ENCODE measurements at places on chromosomes 2 and 18.

- peak; percentile 18 for DNase-seq
Measured at GRCh38 chr2:96225016-96225533, 16.4 kb upstream of the STARD7 start.

- peak; percentile 20 for DNase-seq
Measured at GRCh38 chr2:97731274-97732020, 18.1 kb downstream of the ZAP70 start.

GRCh38 chr2:189350540-189351209 is 90.6 kb upstream of the WDR75 start:
- no peak for DNase-seq

GRCh38 chr2:32706815-32707579 is 79.1 kb downstream of the TTC27 start:
- no peak for DNase-seq

- DNase-seq: no peak
Measured at GRCh38 chr2:1603521-1603920, 140.8 kb downstream of the PXDN start.

GRCh38 chr2:152349416-152349815 is 14.4 kb downstream of the FMNL2 start:
- DNase-seq: no peak

DNA sequence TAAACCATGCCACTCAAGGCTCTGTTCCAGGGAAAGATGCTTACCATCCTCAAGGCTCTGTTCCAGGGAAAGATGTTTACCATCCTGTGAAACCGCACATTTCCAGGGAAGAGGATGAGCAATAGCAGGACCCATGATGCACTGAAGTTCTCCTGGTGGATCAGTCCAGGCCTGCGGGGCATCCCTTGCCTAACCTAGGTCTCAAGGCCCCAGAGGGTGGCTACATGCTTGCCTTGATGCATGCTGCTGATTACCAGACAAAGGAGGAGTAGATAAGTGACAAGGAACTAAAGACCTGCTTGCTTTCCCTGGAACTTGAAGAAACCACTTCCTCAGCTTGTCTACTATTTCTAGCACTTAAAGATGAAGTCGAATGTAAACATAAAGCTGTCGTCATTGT is 111.0 kb upstream of the LINC00305 start:
- DNase-seq: no peak

GRCh38 chr2:178479275-178479616 is 846 bp upstream of the FKBP7 start:
- DNase-seq: no peak

DNA sequence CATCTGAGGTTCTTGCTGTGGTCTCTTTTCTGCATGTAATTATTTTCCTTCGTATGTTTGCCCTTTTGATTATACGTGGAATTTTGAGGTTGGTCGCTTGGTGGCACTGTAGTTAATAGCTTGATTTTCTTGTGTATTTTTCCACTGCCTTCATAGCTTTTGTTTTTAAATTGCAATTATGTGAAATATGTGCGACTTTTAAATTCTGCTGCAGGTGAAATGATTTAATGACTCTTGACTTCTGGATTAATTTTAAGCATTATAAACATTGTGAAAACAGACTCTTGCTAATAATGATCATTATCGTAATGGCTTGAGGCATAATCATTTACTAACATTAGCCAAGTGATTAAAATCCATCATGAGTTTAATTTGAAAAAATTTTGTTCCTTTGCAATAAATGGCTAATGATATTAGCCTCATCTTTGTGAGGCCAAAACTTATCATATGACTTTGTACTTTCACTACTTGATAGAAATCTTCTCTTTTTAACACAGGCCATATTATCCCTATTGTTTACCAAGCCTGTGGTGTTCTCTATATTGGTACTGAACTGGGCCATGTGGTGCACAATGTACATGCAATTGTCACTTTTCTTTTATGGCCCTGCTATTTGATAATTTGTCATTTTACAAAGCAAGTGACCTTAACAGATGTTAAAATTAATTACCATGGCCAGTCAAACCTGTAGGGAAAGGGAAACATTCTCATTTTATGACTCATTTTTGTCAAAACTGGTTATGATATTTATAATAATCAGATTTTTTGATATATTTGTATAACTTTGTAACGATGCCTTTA is 62.8 kb upstream of the NEUROD1 start:
- peak; percentile 49 for DNase-seq

- no peak for DNase-seq
Measured at GRCh38 chr2:238997137-238997390, 149.2 kb downstream of the TWIST2 start.

GRCh38 chr18:23155537-23155936 is 20.3 kb downstream of the CABLES1 start:
- DNase-seq: no peak

- DNase-seq: no peak
Measured at GRCh38 chr2:53183581-53183980, 584.0 kb upstream of the CHAC2 start.

DNA sequence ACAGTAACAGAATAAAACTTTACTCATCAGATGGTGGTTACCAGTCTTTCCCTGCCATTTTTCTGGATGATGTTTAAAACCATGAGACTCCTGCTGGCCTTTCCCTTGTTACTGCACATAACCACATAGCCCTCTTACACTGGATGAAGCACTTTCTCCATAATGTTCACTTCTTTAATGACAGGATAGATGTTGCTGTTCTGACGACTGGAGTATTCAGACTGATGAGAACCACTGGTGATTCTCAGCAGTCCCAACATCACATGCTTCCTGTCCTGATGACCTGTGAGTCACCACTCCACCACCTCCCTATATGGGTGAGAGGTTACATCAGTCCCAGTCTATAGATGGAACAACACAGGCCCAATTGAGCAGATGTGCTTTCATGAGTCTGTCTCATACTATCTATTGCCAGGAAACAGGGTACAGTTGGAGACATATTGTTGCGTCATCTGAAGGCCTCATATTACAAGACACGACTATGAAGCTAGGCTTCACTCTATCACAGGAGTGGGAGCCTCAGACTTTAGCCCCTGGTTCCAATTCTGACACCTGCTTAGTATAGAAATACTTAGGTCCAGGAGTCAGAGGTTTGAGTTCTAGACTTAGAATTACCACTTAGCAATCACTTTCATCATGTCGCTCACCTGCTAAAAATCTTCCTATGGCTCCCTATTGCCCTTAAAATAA is 145.7 kb upstream of the KLF7 start:
- peak; percentile 88 for DNase-seq

DNA sequence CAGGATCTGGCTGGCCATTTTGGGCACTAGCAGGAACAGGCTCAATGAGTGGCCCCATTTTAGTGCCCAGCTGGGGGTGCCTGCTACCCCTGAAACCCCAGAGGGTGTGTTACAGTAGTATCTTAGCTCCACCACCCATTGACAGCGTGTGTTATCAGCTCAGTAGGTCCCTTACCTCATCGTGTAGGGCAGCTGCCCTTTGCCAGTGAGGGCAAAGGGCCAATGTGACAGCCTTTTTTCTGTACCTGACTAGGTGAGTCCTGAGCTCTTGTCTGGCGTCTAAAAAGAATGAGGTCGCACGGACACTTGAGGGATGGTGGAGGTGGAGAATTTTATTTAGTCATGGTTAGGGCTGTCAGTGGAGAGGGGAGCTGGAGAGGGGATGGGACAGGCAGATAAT is 462.2 kb downstream of the PIK3C3 start:
- DNase-seq: no peak
